ENCODE measurements at places on chromosomes 2 and 18.
A peak's percentile ranks its signal among the peaks of the same experiment; 100 is the strongest.

- DNase-seq = peak; percentile 35
Observed at GRCh38 chr18:73365018-73365417, 497.2 kb upstream of the NETO1 start.

- no peak for DNase-seq
Observed at GRCh38 chr2:78011251-78011650, 489.1 kb upstream of the LRRTM4 start.

- peak; percentile 100 for DNase-seq
Observed at GRCh38 chr2:64750817-64751285, 97.1 kb upstream of the SERTAD2 start.

DNA sequence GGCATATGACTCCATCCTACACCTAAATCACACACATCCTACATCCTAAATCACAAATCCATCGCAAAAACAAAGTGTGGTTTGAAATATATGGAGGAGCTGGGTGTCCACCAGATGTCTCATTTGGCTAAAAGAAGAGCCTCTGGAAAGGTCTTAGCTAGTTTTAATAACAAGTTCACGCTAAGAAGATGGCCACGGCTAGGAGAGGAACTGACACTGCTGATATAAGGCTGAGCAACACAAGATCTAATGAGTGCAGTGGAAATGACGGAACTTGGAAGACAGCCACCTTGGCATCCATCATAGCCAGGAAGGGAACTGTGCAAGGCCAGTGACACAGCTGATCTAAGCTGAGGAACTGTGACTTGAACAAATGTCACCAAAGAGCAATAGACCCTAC is 60.0 kb upstream of the AGAP1 start:
- DNase-seq = peak; percentile 61

DNA sequence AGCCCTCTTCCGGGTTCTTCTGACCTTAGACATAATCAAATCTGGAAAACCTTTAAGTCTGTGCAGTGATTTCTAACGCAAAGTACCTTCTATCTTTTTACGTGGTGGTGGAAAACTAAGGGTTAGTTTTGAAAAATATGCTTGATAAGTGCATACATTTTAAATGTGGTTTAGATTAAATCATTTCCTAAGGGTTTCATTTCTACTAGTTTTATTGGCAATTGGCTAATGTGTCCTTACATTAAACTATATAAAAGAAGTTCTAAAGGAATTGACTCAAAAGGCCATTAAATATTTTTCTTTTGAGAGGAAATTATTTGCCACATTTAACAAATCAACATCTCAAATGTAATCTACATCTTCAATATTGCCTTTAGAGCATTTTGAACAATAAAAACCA is 268.3 kb upstream of the THUMPD2 start:
- no peak for DNase-seq

DNA sequence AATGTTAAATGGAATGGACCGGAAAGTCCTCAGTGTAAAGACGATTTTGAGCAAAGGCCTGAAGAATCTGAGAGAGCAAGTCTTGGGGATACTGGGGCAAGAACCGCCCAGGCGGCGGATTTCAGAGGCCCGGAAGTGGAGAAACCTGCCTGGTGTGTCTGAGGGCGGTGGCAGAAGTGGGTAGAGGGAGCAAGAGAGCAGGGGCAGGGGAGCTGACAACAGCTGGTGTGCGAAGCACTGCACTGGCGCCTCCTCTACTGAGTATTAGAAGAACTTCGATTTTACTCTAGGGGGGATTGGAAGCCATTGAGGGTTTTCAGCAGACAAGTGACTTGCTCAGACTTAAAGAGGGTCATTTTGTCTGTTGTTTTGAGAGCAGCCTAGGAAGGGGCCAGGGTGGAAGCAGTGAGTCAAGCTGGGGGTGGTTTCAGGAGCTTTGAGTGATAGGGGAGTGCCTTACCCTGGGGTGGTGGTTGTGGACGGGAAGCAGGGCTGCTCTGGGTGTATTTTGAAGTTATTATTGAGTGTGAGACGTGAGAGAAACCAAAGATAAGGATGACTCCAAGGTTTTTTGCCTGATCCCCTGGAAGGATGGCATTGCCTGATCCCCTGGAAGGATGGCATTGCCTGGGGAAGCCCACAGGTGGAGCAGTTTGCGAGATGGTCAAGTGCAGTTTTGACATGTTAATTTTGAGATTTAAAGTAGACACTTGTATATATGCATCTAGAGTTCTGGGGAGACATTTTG is 52.5 kb downstream of the ZNF236 start:
- DNase-seq = no peak

GRCh38 chr18:3647636-3648035 is 197.7 kb downstream of the TGIF1 start:
- DNase-seq = no peak

GRCh38 chr2:28429636-28430376 is 37.1 kb downstream of the FOSL2 start:
- no peak for DNase-seq

DNA sequence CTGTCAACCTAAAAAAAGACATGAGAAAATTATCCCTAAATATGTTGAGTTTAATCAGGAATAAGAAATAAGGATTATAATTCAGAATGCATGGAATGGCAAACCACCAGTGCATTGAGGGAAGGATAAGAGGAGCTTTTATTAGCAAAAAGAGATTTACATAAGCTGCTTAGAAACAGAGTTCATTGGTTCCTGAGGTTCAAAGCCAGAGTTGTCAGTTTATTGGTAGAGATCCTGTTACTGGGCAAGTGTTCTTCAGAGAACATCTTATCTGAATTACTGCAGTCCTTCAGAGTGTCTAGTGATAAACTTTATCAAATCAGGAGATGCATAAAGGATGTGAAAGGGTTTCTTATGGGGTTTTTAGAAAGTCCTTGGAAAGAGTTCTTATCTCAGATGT is 76.0 kb upstream of the MEX3C start:
- no peak for DNase-seq

All from lung microvascular endothelial cell (primary cell).